ENCODE measurements at places on chromosomes 16 and 17. TPM values are rescaled to one million over a fixed set of nuclear protein-coding genes. Genes with fewer than 3 reads are reported as not detected.
A peak's percentile ranks its signal among the peaks of the same experiment; 100 is the strongest.

DNA sequence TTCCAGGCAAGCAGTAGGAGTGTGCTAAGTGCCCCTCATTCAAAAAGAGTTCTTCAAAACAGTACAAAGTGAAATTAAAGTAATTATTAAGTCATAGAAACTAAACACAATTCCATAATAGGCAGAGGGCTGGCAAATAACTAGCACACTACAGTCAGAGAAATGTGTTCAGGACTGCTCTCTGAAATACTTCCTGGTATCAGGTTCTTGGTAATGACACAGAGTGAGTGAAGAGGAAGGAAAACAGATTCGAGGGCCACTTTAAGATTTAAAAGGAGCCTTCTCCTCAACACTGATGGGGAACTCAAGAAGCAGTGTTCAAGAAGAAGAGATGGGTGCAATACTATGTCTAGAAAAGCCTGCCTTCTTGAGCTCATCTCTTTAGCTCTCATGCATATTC, 139.2 kb downstream of the TOX3 start:
- no peak for DNase-seq

DNA sequence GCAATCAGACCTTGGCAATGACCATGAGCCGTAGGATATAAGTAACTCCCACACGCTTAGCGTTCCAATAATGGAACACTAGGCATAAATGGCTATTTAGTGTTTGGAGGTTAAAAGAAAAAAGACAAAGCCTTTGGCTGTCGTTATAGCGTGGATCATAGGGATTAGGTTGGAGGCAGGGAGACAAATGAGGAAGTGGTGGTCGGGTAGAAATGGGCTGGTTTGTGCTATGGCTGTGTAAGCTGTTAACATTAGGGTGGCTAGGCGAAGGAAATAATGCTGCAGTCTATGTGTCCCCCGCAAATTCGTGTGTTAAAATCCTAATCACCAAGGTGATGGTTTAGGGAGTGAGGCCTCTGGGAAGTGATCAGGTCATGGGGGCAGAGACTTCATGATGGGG, 120.4 kb upstream of the IRX6 start:
- no peak for DNase-seq

Gene AANAT
- total RNA-seq: not detected

DNA sequence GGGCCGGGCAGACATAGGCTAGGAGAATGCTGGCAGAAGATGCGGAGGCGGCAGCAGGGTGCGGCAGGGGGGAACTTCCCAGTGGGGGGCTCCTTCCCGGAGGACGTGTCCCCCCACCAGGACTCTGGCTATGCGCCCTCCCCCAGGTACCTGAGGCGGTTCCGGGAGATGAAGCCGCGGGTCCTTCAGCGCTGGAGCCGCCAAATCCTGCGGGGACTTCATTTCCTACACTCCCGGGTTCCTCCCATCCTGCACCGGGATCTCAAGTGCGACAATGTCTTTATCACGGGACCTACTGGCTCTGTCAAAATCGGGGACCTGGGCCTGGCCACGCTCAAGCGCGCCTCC, 3.4 kb downstream of the WNK4 start:
- DNase-seq: no peak

GRCh38 chr16:86608301-86608747, 30.0 kb downstream of the FOXL1 start:
- no peak for DNase-seq

GRCh38 chr16:62035115-62036092, 834 bp downstream of the CDH8 start:
- DNase-seq: no peak

- no peak for DNase-seq
Measured at GRCh38 chr17:49925921-49926320, 43.1 kb upstream of the DLX4 start.

Gene FZD2
- 22.9 TPM for total RNA-seq

DNA sequence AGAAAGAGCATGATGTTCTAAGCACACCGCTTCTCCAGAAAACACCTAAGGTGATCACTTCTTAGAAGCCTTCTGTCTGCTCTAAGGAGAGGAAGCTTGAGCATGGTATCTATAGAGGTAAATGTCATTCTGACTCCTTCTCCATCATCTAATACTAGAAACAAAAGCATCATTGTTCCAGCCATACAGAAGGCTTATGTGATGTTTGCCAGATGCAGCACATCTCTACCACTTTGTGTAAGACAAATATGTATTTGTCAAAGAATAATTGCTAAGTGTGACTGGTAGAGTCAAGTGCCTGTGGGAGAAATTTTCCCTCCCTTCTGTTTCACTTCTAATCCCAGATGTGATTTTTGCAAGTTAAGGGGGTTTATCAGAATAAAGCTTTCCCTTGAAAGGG, 217.1 kb downstream of the HS3ST3A1 start:
- no peak for DNase-seq

- DNase-seq: no peak
Measured at GRCh38 chr16:55062442-55062841, 131.8 kb downstream of the IRX5 start.

GRCh38 chr16:71670537-71670936, 44.6 kb downstream of the MARVELD3 start:
- DNase-seq: no peak

- DNase-seq: no peak
Measured at GRCh38 chr16:87502308-87502969, 9.6 kb upstream of the ZCCHC14 start.

GRCh38 chr16:76940251-76940650, 250.7 kb upstream of the MON1B start:
- no peak for DNase-seq

Gene CNTNAP4
- total RNA-seq: 0.76 TPM

DNA sequence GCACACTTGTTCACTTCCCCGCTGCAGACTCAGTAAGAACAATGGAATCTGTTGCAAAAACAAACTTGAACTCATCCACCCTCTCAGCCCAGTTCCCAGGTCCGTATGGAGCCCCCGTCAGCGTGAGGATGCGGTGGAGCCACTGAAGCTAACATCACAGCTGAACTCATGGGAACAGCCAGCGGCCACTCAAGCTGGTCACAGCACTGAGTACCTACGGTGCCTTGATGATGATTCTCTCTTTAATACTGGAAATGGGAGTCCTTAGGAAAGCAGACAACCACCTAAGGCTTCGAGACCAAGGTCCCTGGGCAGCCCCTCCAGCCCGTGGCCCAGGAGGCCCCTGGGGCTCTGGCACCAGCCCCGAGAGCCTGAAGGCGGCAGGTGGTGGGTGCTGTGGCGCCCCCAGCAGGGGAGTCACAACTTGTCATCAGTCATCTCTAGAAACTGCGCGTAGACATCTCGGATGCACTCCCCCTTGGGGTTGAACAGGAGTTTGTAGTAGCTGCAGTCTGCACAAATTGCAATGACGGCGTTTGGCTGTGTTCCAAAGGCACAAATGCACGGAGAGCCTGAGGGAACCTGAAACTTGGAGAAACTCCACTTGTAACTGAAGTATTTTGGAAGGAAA, 31.0 kb upstream of the RHOT1 start:
- DNase-seq: peak; percentile 85

DNA sequence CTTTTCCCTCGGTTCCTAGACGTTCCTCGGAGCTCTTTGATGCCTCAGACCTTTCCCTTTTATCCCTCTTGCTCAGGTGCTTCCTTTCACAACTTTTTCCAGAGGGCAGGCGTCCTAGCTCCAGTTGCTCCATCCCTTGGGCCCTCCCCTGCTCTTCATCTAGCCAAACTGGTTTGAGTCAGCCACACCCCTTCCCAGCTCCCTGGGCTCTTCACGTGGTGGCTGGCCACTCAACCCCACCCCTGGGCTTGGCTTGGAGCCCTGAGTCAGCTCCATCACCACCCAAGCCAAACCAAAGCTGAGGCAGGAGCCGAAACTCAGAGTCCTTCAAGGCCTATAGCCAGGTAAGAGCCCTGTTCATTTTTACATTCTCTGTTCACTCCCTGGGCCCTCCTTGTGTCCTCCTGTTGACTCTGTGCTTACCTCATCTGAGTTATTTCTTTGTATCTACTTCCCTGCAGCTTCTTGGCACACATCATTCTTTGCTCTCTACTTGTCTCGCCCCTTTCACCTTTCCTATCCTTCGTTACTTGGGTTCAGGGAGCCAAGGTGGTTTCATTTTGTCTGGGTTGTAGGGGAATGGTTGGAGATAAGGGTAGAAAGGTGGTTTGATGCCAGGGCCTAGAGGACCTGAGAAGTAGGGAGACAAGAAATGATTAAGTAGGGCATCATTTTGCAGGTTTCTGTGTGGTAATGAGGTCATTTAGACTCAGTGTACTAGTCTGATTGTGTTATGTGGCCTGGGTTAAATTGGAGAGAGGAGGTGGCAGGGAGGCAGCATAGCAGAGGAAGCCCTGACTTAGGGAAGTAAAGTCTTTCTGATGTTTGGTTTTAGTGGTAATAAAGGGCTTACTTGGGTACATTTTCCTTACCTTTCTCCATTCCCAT, 7.6 kb upstream of the PHKG2 start:
- peak; percentile 85 for DNase-seq

Gene HSD17B1
- 2.4 TPM for total RNA-seq

Gene PHOSPHO1
- 6.2 TPM for total RNA-seq

GRCh38 chr16:15464401-15465186, 30.2 kb downstream of the BMERB1 start:
- no peak for DNase-seq

DNA sequence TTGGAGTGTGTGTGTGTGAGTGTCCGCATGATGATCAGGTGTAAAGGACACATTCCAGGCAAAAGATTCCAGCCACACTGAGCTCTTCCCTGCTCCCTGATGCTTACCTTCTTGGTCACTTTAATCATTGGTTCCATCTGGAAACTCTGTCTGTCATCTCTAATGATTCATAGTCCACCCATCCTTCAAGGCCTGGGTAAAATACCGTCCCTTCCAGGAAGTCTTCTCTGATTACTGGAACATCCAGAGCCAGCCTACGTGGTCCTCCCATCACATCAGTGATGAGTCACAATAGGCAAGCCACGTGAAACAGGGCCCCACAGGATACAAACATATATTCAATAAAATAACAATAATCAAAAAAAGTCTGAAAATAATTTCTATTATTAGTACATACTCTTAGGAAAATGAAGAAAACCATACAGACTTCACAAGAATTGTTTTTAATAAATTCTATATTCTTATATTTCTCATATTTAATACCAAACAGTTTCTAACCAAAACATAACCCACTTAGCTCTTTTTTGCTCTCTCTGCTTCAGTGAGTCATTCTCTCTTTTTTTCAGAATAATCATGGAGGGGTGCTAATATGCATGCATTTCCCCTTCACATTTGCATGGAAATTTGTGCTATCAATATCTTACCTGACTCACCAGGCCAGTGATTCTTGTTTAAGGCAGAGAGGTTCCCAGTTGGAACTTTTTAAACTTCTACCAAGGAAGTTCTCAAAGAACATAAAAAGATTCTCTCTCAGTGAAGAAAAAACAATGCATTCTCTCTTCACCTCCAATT, 263.2 kb downstream of the TOX3 start:
- DNase-seq: no peak

Gene SLC2A4
- 6.1 TPM for total RNA-seq

DNA sequence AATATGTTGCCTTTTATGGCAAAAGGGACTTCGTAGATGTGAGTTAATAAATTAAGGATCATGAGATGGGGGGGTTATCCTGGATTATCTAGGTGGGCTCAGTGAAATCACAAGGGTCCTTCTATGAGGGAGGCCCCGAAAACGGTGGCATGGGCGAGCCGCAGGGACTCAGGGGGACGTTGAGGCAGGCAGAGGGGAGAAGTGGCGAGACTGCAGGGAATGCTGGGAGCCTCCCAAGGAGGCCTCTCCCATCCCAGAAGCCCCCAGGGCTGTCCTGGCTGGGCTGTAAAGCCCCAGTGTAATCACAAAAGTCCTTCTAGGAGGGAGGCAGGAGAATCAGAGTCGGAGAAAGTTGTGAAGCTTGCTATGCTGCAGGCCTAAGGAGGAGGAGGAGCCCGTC, 35.0 kb downstream of the ITGAE start:
- no peak for DNase-seq

- DNase-seq: no peak
Measured at GRCh38 chr17:75900691-75901533, 3.8 kb downstream of the MRPL38 start.

DNA sequence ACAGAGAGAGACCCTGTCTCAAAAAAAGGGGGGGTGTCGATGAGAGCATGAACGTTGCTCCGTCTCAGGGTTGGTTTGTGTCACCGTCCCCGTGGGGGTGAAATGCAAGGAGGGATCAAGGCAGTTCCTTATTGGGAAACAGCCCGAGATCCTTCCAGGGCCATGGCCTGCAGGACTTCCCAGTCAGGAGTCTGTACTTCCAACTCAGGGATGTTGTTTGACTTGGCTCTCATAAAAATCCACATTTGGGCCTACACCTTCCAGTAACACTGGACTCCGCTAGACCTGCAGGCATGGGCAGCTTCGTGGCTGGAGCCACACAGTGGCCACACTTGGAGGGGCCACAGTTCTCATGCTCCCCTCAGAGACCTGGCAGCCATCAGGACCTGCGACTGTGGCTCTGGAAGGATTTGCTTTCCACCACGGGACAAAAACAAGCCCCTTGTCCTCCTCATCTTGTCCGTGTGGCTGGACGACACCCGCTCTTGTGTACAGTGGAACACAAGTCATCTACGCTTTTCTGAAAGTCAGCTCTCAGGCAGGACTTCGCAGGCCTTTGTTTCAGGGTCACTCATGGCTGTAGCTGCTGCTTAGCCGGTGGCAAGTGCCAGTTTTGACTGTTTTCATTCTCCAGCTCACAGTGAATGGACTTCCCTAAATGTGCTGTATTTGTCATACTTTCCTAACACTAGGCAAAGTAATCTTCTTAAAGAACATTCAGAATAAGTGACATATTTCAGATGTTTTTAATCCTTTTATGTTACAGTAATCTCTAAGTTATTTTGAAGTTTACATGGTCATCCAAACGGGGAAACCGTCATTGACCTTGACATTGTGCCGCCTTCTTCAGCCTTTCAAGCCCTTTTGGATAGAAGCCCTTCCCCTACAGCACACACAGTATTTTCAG, 24.2 kb upstream of the IL17C start:
- DNase-seq: no peak

Gene MATCAP1
- total RNA-seq: 25.7 TPM

GRCh38 chr17:45225964-45226530, 4.4 kb downstream of the FMNL1 start:
- peak; percentile 82 for DNase-seq

DNA sequence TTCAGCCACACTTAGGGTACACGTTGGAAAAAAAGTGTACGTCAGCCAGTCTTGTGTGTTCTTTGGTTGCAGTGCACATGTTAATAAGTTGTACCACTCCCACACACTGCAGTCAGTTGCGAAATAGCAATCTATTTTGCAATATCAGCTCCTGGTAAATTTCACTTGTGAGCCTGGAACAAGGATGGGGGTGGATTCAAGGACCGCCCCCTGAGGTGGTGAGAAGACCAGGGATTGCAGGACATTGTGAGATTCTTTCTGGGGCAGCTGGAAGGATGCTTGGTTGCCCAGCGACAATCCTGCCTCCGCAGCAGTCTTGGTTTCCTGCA, 78.6 kb upstream of the ZFHX3 start:
- DNase-seq: no peak
